ENCODE measurements at places on chromosomes 11 and 22. TPM values are rescaled to one million over a fixed set of nuclear protein-coding genes. Genes with fewer than 3 reads are reported as not detected.

Gene ANO5
- 2.6 TPM for total RNA-seq

Gene APOBEC3H
- total RNA-seq, result not detected

Gene OR5A1
- total RNA-seq, result 2.2 TPM

Gene CCDC73
- 4.1 TPM for total RNA-seq

Gene TENM4
- total RNA-seq, result 16.9 TPM

DNA sequence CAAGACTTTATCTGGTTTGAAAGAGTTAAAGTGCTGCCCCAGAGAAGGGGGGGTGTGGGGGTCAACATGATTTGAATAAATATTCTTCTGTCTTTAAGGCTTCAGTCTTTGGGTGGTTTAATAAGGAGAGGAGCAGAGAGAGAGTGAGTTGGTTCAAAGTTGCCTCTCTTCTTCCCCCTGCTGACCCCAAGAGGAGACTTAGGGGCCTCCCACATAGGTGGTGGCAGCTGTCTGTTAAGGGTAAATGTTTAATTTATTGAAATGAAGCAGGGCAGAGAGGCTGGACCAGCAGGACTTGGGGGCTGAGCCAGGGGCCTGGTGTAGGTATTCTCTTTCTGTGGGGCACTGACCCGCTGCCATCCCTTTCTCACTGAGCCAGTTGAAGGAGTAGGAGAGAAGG, 5.5 kb downstream of the POU2F3 start:
- DNase-seq, result no peak

DNA sequence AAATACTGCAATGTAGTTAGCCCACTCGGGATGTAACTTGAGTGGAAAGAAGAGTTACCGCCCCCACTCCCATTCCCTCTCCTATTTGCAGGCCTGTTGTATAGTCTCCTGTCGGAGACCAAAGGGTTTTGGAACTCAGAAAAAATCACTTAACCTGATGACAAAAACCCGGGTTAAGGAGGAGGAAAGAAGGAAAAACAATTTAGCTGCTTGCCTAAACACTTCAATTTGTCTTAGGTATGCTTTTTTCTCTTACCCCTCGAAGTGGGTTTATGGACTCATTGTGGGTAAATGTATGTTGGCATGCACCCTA, 2.2 kb downstream of the YAP1 start:
- peak; percentile 56 for DNase-seq

DNA sequence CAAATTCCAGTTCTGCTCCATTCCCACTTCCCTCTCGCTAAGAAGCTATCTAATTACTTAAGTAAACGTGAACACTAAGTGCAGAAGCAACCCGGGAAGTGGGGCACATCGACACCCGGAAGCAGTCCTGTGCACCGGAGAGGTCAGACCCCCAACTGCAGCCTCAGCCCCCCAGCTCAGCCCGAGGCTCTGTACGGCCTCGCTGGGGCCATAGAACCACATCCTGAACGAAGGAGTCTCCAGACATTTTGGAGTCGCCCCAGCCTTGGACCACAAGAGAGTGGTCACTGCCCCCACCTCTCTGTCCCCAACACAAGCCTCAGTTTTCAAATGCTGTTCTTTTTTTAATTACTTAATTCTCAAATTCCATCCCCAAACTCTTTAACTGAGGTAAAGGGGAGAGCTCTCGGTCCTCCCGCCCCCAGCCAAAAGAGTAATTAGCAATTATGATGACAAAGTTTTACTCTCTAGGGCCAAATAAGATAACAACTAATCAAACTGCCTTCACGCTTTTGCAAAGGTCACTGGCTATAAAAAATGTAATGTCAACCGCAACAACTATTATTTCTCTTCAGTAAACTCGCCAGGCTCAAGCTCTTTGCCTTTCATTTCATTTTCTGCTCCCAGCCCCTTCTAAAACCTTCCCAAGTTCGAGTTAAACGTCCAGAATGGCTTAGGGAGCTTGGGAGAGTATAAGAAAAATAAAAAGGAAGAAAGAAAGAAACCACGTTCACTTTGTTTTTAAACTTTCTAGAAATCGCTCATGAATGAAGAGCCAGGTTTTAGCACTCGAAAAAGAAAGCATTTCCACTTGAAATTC, 2.2 kb downstream of the PAX6 start:
- DNase-seq, result no peak

GRCh38 chr11:62400760-62401159, 18.1 kb upstream of the SCGB1A1 start:
- peak; percentile 99 for DNase-seq

DNA sequence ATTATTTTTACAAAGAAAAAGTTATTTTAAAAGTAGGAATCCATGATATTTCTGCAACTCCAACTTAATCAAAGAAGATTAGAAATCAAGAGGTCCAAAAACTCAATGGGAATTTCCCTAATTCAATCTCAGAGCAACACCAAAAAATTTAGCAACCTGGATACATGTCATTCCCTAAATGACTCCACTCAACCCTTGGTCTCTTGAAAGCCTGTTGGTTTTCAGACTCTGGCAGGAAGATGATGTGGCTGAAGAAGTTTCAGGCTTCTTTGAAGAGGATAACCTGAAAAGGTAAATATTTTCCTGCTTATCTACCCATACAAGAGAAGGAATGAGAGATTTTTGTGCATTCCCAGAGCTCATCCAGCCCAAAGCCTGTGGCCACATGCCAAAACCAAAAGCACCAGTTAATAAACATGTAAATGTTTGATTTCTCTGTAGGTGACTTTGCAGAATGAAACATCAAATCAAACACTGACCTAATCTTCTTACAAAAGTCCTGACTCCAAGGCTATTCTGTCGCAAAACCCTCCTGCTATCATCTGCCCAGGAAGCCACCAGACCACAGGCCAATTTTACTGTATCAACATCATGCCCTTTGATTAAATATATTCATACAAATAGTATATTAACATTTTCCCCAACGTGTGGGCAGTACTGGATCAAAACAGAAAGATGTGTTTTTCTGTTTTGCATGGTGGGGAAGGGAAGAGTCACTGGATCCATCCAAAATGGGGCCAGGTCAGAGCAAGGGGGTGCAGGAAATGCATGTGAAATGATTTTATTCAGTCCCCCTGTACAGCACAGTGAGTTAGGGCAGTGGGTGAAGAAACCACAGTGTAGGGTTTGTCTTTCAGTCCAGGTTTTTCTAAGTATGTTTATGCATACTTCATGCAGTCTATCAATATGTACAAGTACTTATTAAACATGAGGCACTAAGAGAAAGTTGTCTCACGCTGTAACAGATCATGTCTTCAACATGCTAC, 38.8 kb downstream of the SMCO4 start:
- no peak for DNase-seq

GRCh38 chr11:116852261-116853031, 15.0 kb upstream of the APOA1 start:
- DNase-seq, result peak; percentile 88

- no peak for DNase-seq
These were observed 107.7 kb downstream of the GRAMD1B start for GRCh38 chr11:123537726-123538125.

GRCh38 chr11:46888636-46889035, 29.7 kb downstream of the LRP4 start:
- DNase-seq, result no peak

DNA sequence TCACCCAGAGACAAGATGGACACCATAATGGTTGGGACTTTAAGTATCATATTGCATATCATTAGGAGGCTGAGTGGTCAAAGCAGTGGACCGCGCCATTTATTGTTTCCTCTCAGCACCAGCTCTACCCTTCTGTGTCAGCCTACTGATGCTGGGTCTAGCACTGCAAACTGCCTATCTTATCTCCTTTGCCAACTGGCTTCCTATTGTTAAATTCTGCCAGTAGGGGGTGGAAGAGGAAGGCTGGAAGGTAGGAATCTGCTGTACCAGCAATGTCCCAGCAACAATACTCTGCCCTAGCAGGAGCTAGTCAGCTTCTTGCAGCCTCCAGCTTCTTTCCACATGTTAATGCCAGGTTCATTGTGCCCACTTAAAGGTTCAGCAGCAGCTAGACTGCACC, 367.1 kb upstream of the PDGFD start:
- no peak for DNase-seq

GRCh38 chr11:43012606-43013005, 299.2 kb upstream of the API5 start:
- no peak for DNase-seq

- no peak for DNase-seq
These were observed 21.6 kb downstream of the SVIP start for GRCh38 chr11:22807855-22808570.

- peak; percentile 76 for DNase-seq
These were observed 1.7 kb upstream of the TYMP start for GRCh38 chr22:50531546-50531961.

DNA sequence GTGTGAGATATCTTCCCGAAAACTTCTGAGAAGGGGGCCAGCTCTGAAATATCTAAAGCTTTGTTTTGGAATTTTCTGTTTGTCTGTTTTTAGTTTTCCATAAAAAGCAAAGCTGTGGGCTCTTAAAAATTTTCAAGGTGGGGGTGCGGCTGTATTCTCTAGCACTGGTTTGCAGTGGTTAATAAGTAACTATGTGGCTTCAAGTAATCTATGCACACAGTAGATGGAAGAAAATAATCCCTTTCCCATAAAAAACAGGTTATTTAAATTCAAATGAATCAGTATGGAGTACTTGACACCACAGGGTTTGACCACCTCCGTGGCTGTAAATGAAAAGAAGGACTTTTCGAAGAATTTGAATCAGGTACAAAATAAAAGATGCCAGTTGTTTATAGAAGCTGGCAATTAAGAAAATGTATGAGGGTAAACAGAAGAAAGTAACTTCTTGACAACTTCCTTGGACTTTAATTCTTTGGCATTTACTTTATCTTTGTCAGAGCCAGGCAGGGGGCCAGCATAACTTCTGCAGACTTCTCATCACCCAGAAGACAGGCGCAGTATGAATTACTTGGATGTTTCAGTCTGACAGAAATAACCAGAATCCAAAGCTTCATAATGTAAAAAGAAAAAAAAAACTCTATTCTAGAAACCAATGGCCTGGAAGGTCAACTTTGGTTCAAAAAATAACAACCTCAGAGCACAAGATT, 981.0 kb downstream of the DLG2 start:
- no peak for DNase-seq

- DNase-seq, result no peak
These were observed 38.3 kb downstream of the IRAG1 start for GRCh38 chr11:10655227-10655626.

- DNase-seq, result no peak
These were observed 26.2 kb downstream of the IGHMBP2 start for GRCh38 chr11:68929706-68930570.

- DNase-seq, result peak; percentile 66
These were observed 11.5 kb downstream of the CSNK1E start for GRCh38 chr22:38305471-38306448.

GRCh38 chr22:48536541-48537342, 1290.9 kb downstream of the BRD1 start:
- no peak for DNase-seq

DNA sequence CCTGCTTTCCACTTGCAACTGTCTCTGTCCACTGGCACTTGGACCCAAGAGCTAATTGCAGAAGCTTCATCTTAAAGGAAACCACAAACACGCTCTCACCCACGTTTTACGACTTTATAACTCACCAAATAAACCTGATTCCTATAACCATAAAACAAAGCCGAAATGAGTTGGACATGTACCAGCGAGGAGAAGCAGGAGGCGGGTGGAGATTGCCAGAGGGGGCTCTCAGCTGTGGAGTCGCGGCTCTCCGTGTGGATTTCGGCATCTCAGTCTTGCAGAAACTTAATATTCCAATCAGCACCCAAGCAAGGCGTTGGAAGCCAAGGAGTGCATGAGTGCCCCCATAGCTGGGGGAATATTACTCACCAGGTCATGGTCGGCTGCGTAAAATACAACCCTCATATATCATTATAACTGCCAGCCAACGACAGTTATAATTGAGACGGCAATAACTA, 483.6 kb downstream of the MN1 start:
- peak; percentile 21 for DNase-seq

DNA sequence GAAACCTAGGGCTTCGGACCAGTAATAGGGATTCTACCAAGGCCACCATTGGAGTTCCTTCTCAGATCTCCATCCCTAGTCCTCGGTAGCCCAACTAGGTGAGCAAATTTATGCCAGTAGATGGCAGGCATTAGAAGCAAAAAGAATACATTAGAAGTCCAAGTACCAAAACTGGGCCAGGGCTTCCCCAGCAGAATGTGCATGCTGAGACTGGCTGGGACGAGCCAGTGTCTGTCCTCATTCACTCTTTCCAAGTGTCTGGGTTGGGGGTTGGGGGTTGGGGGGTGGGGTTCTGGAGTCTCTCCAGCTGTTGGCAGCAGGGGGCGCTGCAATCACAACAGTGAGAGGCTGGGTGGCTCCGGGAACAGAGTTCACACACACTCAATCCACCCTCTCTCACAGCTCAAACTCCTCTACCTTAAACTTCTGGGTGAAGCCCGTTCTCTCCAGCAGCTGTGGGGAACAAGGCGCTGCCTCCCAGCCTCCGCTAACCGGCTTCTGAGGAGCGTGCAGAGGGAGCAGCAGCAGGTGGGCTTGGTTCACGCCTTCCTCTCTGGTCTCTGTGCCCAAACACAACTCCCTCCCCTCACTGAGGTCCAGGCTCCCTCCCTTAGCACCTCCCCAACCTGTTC, 57.5 kb downstream of the BTG4 start:
- peak; percentile 23 for DNase-seq

DNA sequence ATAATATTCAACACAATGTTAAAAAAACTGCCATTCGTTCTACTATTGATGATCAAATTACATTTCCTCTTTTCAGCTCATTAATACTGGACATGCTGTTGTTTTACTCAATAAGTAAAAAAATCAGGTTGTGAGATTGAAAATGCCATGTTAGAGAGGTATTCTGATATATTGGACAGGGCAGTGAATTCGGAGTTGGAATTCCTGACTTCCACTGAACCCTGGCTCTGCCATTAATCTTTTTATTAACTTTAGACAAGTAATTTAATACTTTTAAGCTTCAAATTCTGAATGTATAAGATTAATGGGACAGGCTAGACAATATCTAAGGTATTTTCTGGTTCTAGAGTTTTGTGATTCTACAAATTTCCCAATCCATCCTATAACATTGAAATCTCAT, 12.2 kb upstream of the NOX4 start:
- no peak for DNase-seq

All from umbilical cord (tissue), 2 donors.